ENCODE measurements at places on chromosomes 6 and 20. TPM values are rescaled to one million over a fixed set of nuclear protein-coding genes. Genes with fewer than 3 reads are reported as not detected.

Gene PTCHD4
- 0.36 TPM for total RNA-seq

Gene PAX1
- not detected for total RNA-seq

Gene CPNE1
- total RNA-seq: 145 TPM

Gene FNDC1
- 0.32 TPM for total RNA-seq

Gene KIF6
- not detected for total RNA-seq

Gene LINC00237
- not detected for total RNA-seq

Gene DLK2
- 1.8 TPM for total RNA-seq

Gene ARMH2
- not detected for total RNA-seq

Gene COL11A2
- total RNA-seq: 0.18 TPM

Gene RIPOR3
- total RNA-seq: 4.2 TPM

Gene BPIFB6
- not detected for total RNA-seq

Gene RAET1G
- total RNA-seq: not detected

Gene LST1
- not detected for total RNA-seq

Gene SDHAF4
- total RNA-seq: 12.5 TPM

Gene LHFPL5
- total RNA-seq: not detected

Data from cardiac atrium fibroblast (primary cell).